Stimulated activated CD8-positive, alpha-beta memory T cell treated with anti-CD3 and anti-CD28 coated beads, Interleukin-7, amount 100 ng/mL, for 1 hour (primary cell): ENCODE measurements at places on chromosomes 7 and 10.

DNA sequence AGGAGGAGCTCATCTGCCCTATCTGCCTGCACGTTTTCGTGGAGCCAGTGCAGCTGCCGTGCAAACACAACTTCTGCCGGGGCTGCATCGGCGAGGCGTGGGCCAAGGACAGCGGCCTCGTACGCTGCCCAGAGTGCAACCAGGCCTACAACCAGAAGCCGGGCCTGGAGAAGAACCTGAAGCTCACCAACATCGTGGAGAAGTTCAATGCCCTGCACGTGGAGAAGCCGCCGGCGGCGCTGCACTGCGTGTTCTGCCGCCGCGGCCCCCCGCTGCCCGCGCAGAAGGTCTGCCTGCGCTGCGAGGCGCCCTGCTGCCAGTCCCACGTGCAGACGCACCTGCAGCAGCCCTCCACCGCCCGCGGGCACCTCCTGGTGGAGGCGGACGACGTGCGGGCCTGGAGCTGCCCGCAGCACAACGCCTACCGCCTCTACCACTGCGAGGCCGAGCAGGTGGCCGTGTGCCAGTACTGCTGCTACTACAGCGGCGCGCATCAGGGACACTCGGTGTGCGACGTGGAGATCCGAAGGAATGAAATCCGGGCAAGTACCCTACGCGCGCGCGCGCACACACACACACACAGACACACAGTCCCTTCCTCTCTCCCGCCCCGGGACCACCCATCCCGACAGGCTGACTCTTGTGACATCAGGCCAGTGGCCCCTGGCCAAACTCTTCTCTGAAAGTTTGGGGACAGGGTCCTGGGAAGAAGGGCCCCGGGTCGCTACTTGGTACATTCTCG lies 538 bp downstream of the TRIM8 start:
- DNase-seq: peak; percentile 51

DNA sequence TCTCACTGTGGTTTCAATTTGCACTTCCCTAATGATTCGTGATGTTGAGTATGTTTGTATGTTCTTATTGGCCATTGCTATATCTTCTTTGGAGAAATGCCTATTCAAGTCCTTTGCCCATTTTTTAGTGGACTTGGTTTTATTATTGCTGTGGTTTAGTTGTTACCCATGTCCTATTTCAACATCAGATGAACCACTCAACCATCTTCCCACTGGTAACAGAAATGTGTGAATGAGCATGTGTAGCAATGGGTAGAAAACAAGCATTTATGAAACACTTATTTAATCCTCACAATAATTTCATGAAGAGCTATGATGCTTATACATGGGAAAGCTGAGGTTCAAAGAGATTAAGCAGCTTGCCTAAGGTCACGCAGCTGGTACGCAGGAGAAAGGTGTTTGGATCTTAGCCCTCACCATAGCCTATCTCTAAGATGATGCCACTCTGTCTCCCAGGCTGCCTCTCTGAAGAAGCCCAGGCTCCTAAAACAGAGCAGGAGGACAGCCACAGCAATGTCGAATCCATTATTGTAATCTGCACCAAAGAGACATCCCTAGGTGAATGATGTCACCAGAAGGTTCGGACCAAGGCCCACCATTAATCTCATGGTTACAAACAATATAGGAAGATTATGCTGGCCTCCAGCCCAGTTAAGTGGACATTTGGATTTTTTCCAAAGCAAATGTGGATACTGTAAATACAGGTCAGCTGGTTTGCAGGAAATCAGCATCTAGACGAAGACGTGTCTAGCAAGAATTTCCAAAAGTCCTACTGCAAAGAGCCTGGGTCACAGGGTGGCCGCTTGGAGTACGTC lies 447.6 kb upstream of the ZMIZ1 start:
- DNase-seq: no peak

GRCh38 chr10:124698545-124699469 lies 45.4 kb downstream of the FAM53B start:
- DNase-seq: no peak

- no peak for DNase-seq
These were observed 13.7 kb upstream of the NODAL start for GRCh38 chr10:70455213-70455630.

DNA sequence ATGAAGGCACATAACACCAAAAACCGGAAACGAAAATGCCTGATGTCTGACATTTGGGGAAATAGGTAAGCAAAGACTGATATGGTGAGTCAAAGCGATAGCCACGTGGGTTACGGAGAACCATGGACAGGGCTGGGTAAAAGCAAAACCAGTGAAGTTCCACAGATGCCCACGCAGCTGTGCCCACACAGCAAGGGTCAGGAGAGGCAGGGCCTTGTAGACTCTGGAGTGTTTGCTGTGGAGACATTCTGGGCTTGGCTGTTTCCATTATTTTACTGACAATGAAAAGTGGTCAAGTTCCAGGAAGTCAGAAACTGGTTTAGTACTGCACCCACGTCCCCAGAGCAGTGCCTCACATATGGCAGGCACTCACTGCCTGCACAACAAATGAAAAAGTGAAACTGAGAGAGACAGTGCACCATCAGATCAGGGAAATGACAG lies 148.7 kb downstream of the ZMYND11 start:
- no peak for DNase-seq

DNA sequence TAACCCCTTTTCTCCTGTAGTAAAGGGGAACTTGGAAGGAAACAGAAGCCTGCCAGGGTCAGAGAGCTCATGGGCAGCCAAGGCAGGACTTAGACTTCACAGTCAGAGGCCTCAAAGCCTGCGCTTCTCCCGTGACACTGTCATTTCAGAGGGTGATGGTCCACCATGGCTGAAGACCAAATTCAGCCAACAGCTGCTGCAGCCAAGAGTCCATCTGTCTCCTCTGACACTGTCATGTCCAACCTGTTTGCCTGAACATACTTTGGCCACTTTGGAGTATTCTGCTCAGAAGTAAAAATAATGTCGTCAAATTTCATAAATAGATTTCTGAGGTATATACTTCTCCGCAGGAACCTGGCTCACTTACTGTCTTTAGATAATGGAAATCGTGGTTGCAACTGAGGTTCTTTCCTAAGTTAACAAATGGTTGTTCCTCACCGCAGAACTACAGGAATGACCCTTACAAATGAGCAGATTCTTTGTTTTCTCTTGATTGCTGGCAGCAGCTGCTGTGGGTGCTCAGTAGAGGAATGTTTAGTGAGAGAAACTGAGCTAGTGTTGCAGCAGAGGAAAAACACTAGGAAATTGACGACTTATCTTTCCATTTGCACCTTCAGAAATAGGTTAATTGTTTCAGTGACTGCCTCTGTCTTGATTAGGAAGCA lies 626.5 kb downstream of the SDK1 start:
- DNase-seq: no peak

GRCh38 chr10:45437587-45438465 lies 63.8 kb downstream of the ALOX5 start:
- no peak for DNase-seq

DNA sequence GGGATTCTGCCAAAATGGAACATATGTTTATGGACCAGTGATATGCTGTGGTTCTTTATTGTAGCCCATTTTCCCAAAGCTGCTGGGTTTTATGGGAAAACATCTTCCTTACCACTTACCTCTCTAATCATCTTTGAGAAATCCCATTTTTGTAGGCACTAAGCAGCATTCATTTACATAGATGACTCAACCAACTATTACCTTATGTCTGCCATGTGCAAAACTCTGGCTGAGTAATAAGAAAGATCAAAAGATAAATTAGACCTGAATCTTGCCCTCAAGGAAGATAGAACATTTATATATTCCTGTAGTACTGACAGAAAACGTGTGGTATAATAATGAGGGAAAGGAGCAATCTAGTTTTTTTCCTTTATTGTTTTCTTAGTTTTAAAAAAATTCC lies 24.3 kb downstream of the CBLL1 start:
- DNase-seq: no peak

DNA sequence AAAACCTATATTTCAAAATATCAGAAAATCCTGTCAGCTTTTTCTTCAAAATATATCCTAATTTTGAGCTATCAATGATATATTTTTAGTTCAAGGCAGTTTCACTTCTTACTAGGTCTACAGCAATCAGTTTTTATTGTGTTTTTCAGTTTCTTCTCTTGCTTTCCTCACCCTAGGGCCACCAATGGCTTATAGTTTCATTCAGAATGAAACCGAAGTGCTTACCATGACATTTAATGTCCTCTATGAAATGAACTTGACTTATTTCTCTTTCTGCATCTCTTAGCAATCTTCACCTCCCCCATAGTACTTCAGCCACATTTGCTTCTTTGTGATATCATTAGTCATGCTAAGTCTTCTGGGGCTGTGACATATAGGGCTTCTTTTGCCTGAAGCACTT lies 100.3 kb downstream of the ARL5B start:
- no peak for DNase-seq

DNA sequence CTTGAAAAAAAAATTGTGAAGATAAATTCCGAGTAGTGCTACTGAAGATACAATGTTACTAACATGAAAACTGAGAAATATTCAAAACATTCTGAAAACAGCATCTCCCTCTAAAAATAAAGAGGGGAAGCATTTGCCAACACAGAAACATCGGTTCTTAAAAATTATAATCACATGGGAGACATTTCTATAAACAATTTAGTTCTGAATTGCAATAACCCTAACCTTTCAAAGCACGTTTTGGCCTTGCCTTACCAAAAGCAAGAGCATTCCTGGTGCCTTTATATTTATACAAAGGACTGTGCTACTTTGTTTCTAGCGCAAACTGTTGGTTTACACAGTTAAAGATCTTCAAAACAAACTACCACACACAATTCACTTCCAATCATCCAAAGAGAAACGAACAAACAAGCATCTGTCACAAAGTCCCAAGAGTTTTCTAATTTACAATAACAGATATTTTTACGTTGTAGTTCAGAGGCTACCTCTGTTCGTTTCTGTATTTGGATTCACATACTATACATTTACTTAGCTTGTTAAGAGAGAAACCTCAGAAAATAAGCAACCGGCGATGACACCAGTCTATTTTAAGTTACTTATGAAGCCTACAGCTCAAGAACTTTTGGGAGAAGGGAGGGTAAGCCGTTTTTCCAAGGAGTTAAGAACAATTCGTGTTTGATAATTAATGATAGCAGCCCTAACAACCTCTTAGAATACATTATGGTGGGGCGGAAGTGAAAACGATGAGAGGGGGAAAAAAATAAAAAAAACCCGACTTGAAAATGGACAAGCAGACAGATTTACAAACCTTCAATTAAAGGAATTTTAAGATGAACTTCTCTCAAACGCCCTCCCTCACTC lies 1.3 kb downstream of the ABI1 start:
- no peak for DNase-seq

- DNase-seq: no peak
These were observed 947 bp downstream of the HOXA3 start for GRCh38 chr7:27151341-27151930.

DNA sequence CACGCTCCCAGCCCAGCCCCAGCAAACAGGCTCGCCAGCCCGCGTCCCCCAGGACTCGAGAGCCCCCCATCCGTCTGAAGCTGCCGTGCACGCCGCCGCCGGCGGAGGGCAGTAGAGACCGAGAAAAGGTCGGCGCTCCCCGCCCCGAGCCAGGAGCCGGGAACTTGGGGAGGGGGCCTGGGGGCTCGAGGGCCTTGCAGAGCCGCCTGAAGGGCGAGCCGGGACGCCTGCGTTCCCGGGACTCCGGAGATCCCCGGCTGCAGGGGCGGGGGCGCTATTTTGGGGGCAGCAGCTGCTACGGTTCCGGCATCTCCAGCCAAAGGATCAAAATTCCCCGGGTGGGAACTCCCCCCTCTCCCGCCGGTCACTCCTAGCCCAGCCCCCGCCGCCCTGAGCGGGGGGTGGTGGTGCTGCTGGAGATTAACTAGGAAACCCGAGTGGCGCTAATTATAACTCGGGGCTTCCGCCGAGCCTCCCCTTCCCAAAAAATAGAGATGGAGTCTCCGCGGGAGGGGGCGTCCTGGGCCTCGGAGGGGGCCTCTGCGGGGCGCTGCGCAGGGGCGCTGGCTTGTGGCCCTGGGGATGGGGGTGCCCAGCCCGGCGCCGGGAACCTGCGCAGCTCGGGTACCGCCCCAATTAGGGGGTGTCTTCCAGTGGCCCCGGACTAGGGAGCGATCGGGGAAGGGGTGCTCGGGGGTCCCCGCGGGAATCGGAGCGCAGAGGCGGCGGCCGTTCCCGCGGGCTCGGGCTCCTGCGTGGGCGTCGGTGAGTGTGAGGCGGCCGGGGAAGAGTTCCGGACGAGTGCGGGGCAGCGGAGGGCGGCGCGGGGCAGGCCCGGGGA lies 608 bp downstream of the ACHE start:
- no peak for DNase-seq

DNA sequence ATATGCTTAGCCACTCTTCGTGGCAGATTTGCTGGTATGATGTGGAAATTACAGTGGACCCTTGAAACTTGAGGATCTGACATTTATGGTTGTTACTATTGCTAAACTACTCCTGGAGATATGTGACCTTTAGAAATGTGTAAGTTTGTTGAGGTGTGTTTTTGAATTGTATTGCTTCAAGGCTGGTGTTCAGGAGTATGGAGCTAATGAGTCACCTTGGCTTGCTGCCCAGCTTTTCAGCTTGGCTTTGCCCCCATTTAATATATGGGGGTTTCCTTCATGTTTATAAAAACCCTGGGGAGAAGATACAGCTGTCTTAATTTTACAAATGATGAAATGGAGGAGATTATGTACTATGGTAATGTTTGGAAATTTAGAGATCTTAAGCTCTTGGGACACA lies 11.6 kb downstream of the HBP1 start:
- peak; percentile 45 for DNase-seq

DNA sequence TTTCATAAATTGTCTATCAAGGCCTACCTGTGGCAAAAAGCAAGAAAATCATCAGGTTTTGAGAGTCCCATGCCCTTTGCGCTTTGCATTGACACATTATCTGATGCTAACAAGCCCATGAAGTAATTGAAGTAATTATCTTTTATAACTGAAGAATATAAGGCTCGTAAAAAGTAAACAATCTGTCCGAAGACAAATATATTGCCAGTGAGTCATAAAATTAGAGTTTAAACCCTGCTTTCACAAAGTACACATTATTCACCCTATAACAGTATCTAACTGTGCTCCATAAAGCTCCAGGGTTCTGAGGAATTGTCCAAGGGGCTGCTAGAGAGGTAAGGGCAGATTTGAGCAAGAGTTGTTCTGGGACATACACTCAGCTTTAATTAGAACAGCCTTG lies 102.3 kb upstream of the PPP1R3A start:
- no peak for DNase-seq

DNA sequence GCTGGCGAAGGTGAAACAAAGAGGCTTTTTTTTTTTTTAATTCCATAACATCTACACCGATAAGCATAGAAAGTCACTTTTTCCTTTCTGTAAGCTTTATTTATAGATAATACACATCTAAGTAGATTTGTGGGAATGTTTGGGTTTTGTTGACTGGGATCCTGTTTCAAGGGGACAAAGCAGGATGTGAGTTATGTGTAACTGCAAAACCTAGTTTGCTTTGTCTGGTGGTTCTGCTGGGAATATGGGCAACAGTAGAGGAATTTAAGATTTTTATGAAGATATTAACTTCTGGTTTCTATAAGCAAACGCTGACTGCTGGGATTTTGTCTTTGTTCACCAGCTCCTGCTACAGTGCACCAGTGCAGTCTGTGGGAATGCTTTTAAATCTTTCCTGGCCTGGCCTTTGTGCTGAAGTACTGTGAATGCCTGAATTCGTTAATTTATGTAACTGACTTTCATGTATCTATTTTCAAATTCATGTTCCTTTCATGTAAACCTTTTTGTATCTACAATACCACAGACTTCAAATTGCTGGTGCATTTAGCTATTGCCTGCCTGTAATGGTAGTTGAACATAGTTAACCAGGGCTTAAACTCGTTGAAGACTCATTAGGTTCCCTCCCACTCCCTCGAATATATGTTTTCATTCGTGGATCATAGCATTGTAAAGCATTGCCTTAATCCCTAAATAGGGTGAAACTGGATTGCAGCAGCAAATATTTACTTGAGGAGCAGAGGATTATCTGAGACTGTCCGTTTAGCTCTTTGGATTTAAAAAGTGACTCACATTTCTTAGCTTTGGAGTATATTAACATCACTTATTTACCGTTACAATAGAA lies 1.5 kb downstream of the KLHL7 start:
- DNase-seq: no peak
